Left renal pelvis (tissue), 4 donors: ENCODE measurements at places on chromosomes 16 and 17. TPM values are rescaled to one million over a fixed set of nuclear protein-coding genes. Genes with fewer than 3 reads are reported as not detected.

DNA sequence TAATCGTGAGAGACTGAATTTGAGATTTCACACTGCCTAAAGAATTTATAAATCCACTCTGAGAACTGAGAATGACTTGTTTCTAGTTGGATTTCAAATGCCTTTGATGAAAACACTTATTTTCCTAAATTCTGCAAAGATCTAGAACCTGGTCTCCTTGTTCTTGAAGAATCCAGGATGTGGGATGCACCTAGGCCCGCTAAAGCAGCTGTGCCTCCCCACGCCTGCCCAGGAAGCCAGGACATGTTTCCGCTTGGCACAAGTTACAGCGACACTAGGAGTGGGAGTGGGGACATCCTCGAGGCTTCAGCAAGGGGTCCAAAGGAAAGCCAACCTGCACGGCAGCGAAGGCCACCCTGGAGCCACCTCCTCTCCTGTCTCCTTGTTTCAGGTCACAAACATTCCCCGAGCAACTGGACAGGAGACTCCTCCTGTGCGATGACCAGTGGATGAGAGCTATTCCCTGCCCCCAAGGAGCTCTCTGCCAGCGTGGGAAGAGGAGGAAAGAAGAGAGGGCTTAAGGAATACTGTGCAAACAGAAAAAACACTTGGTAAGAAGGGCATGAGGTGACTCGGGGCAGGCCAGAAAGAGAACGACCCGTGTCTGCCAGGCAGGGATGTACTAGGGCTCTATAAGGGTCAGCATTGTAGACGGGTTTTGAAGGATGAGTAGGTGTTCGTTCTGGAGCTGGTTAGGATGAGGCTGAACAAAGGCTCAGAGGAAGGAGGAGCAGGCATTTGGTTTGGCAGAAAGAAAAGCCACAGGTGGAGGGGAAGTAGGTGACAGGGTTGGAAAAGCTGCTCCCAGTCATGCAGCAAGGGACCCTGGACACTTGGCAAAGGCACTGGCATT lies 11.1 kb downstream of the VAC14 start:
- DNase-seq: no peak

DNA sequence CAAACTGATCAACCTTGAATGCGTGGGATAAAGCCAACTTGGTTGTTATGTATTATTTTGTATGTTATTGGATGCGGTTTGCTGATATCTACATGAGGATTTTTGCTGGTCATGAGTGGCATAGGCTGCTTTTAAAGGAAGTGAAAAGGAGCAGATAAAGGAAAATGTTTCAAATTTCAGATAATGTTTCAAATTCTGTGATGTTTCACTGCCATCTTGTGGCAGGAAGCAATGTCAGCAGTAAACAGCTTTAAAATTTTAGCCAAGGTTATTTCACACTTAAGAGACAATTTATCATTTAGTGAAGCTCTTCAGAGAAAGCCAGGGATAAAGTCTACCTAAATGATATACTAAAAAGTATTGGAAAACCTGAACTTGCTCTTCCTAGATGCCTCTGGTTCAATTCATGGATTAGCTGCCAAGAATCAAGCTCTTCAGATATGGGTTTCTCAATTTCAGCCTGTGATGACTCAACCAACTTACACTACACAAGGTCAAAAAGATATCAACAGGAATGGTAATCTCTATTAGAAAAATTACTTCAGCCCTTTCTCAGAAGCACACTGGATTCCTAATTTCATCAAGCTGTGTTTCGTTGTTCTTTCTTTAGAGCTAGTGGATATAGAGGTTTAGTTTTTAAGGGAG lies 136.0 kb upstream of the C17orf78 start:
- DNase-seq: no peak

GRCh38 chr17:10121971-10122707 lies 76.3 kb downstream of the GAS7 start:
- DNase-seq: no peak

- DNase-seq: no peak
Observed at GRCh38 chr16:56789360-56789759, 59.4 kb downstream of the NUP93 start.

- DNase-seq: no peak
Observed at GRCh38 chr17:58277802-58278595, 2.7 kb downstream of the MPO start.

Gene KRT31
- not detected for polyA plus RNA-seq

Gene SRCIN1
- 3.0 TPM for polyA plus RNA-seq

Gene DNAI2
- 0.18 TPM for polyA plus RNA-seq
